ENCODE measurements at places on chromosomes 6 and 20. TPM values are rescaled to one million over a fixed set of nuclear protein-coding genes. Genes with fewer than 3 reads are reported as not detected.

GRCh38 chr20:11791835-11792567 is 125.7 kb upstream of the BTBD3 start:
- H3K36me3 ChIP-seq = no peaks in the 10 kb centered on the region
- H3K4me1 ChIP-seq = no peaks in the 10 kb centered on the region
- no peaks in the 10 kb centered on the region for H3K27me3 ChIP-seq
- no peak for DNase-seq
- no peak overlapping the region for H3K4me3 ChIP-seq

DNA sequence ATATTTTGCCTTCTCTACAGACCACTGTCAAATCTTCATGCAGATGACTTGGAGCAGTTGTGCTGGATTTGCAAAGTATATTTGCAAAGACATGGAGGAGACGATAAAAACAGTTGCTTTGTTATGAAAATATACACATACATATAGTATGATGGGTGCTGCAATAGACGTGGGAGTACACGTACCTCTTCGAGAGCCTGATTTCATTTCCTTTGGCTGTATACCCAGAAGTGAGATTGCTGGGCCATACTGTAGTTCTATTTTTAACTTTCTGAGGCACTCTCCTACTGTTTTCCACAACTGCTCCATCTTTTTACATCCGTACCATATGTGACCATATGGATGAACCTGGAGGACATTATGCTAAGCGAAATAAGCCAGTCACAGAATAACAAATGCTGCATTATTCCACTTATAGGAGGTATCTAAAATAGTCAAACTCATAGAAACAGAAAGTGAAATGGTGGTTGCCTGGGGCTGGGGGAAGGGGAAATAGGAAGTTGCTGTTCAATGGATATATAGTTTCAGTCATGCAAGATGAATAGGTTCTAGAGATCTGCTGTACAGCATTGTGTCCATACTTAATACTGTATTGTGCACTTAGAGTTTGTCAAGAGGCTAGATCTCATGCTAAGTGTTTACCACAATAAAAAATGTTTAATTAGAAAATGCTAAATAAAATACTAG is 223.8 kb downstream of the HAO1 start:
- no peaks in the 10 kb centered on the region for H3K36me3 ChIP-seq
- H3K27me3 ChIP-seq = no peaks in the 10 kb centered on the region
- H3K4me3 ChIP-seq = no peak overlapping the region
- DNase-seq = no peak

DNA sequence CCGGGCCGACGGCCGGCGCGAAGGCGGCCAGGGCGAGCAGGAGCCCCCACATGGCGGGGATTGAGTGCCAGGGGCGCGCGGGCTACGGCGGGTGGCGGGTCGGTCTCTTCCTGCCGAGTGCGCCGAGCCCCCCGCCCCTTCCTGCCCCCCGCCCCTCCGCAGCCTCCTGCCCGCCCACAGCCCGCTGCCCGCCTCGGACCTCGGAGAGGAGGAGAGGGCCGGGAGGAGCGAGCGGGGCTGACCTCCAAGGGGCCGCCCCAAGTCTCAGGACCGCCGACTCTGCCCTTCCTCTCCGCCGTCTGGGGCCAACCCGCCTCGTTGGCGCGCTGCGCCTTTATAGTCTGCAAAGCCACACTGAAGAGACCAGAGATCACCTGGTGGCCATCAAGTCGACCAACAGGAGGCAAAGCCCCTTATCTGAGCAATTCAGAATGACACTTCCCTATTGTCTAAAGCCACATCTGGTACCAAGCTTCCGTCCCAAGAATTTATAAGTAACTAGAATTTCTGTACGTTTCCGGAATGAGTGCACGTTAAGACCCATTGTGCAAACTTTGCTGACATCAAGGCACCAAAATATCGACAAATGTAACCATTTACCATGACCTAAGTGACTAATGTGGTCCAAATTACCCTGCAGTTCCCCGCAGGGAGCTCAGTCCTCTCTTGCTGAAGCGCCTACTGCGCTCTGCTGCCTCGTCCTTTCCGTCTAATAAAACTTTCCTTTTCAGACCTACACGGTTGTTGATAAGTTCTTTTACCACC is at the start of gene CPXM1:
TSS of gene CPXM1 (minus strand) at position 107 of the 765 bp plus-strand sequence. CDS start at position 52, 55 bp downstream.
- H3K27ac ChIP-seq = no peak within 1 kb of the TSS
- no peak within 1 kb of the TSS for H3K4me3 ChIP-seq
- peak; percentile 79 for DNase-seq
- peaks cover 2% of the 10 kb centered on the region for H3K27me3 ChIP-seq

DNA sequence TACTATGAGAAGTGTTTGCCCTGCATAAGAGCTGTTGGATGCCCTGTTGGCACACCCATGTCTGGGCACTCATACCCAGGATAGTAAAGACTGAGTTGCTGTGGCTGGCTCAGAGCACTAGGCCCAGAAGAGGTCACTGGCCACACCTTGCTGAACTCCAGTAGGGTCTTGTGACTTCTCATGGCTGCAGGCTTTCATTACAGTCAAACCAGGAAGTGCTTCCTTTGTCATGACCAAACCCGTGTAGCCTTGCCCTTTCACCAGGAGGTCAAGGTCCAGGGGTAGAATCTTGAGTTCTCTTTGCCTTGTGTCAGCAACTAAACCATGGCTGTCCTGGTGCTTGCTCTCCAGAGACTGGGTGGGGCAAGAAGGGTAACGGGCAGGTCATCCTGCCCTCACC is 49.5 kb downstream of the CD164 start:
- DNase-seq = no peak
- H3K27ac ChIP-seq = peak overlapping the region; percentile 59
- H3K4me3 ChIP-seq = no peak overlapping the region

- no peak overlapping the region for H3K27ac ChIP-seq
- no peaks in the 10 kb centered on the region for H3K4me1 ChIP-seq
- no peaks in the 10 kb centered on the region for H3K36me3 ChIP-seq
Observed at GRCh38 chr6:17013701-17014100, 88.1 kb upstream of the STMND1 start.

- H3K27ac ChIP-seq = no peak overlapping the region
- no peak for DNase-seq
- H3K4me3 ChIP-seq = no peak overlapping the region
Observed at GRCh38 chr20:9590189-9590588, 75.8 kb downstream of the LAMP5 start.

- no peak overlapping the region for H3K4me3 ChIP-seq
- H3K36me3 ChIP-seq = no peaks in the 10 kb centered on the region
- H3K27ac ChIP-seq = no peak overlapping the region
- H3K27me3 ChIP-seq = no peaks in the 10 kb centered on the region
Observed at GRCh38 chr6:67889682-67889995, 745.4 kb upstream of the ADGRB3 start.

DNA sequence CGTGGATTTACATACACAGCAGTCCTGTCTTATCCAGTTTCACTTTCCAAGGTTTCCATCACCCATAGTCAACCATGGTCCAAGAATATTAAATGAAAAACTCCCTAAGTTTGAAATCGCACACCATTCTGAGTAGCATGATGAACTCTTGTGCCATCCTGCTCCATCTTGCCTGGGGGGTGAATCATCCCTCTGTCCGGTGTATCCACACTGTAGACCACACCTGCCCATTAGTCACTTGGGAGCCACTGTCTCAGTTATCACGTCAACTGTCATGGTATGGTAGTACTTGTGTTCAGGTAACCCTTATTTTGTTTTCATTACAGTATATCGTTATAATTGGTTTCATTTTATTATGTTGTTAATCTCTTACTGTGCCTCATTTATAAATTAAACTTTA is 38.5 kb downstream of the PTGIS start:
- no peaks in the 10 kb centered on the region for H3K4me1 ChIP-seq
- peaks cover 2% of the 10 kb centered on the region for H3K36me3 ChIP-seq
- no peak overlapping the region for H3K27ac ChIP-seq
- H3K27me3 ChIP-seq = no peaks in the 10 kb centered on the region

DNA sequence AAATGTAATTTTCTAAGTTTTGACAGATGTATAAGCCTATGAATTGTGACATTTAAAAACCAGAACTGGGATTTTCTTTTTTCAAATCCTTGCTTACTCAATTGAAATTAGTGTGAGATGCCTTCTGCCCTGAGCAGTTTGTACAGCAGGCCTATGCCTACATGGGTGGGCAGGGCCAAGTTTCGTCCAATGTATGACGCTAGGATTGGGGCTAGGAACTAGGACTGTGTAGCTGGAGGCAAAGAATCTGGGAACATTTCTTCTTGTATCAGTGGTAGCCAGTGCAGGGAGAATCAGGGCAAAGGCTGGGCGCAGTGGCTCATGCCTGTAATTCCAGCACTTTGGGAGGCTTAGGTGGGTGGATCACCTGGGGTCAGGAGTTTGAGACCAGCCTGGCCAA is 3.9 kb upstream of the PTPRA start:
- H3K4me3 ChIP-seq = no peak overlapping the region
- H3K36me3 ChIP-seq = no peaks in the 10 kb centered on the region
- no peak for DNase-seq
- H3K27me3 ChIP-seq = peaks cover 7% of the 10 kb centered on the region
- H3K27ac ChIP-seq = no peak overlapping the region

- H3K4me3 ChIP-seq = no peak overlapping the region
- H3K27ac ChIP-seq = no peak overlapping the region
- H3K27me3 ChIP-seq = no peaks in the 10 kb centered on the region
- DNase-seq = no peak
- no peaks in the 10 kb centered on the region for H3K4me1 ChIP-seq
Observed at GRCh38 chr20:60810561-60810960, 441.5 kb upstream of the CDH4 start.

- no peak overlapping the region for H3K27ac ChIP-seq
- H3K27me3 ChIP-seq = no peaks in the 10 kb centered on the region
- H3K36me3 ChIP-seq = no peaks in the 10 kb centered on the region
- H3K4me3 ChIP-seq = no peak overlapping the region
- H3K4me1 ChIP-seq = no peaks in the 10 kb centered on the region
- DNase-seq = no peak
Observed at GRCh38 chr6:108840919-108841318, 7.3 kb upstream of the ARMC2 start.

GRCh38 chr6:47169785-47170616 is 127.9 kb upstream of the ADGRF1 start:
- no peak overlapping the region for H3K27ac ChIP-seq
- no peaks in the 10 kb centered on the region for H3K4me1 ChIP-seq
- no peaks in the 10 kb centered on the region for H3K27me3 ChIP-seq
- DNase-seq = no peak
- no peak overlapping the region for H3K4me3 ChIP-seq
- H3K36me3 ChIP-seq = no peaks in the 10 kb centered on the region

DNA sequence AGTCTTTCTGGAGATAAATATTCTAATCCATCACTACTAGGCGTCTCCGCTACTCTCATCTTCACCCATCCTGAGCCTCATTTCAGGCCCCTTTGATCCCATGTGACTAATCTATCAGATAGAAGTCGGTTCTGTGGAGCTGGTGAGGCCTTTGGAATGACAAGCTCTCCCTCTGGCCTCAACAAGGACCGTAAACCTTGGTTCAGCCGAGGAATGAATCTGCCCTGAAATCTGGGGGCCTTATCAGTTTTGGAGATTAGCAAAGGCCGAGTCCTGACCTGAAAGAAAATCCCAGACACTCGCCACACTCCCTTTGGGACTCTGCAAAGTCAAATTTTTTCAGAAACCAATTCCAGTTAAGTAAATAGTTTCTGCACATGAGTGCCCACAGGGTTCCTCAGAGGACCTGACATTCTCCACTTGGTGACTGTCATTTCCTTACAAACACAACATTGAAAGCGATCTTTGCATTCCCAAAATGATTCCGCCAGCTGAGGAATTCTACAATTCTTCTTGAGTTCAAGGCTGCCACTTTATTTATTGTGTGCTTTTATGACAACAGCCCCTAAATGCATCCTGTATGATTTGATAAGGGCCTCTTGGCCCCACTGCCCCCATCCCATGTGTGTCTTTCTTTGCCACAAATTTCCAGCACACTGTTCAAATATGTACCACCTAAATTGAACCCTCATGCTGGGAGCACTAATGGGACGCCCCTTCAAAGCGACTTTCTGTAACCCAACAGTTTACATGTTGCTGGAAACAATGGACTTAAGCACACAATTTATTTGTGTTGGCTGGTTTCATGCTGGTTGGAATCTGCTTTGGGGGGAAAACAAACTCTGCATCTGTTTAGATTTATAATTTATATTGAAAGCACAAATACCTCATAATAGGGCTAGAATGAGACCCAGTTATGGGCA is 10.0 kb upstream of the RIPOR3 start:
- no peak for DNase-seq
- no peaks in the 10 kb centered on the region for H3K36me3 ChIP-seq
- no peaks in the 10 kb centered on the region for H3K27me3 ChIP-seq

DNA sequence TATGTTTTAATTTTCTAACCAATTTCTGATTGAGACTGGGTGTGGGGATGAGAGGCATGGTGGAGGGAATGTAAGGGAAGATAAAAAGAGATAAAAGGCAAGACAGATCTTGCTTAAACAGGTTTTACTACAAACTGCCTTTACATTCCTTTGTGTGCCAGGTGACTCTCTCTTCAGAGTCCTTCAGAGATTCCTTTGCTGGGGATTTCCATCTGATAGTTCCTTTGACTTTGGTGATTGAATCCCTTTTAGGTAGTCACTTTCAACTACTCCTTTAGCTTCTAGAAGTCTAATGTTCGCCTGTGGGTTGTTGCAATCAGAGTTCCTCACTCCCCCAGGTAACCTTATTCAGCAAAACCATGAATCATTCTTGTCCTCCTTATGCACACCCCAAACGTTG is 283.3 kb upstream of the MANEA start:
- no peaks in the 10 kb centered on the region for H3K27me3 ChIP-seq
- no peak overlapping the region for H3K4me3 ChIP-seq
- no peak overlapping the region for H3K27ac ChIP-seq
- H3K36me3 ChIP-seq = no peaks in the 10 kb centered on the region

DNA sequence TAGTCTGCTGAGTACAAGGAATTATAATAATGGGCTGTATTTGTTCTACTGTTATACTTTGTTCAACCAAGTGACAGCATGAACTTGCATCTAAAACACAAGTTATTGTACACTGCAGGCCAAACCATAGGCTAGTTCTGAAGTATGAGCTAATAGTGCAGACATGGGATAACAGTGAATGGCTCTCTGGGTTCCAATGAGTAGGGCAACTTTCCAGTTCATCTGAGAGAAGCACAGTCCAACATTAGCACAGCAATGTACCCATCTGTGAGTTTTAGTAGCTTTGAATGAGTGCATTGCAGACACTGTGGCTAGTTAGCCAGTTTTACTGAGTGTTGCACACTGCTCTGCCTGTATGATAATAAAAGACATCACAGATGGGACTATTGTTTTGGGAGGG is 56.5 kb upstream of the FUT9 start:
- no peak overlapping the region for H3K4me3 ChIP-seq
- H3K27me3 ChIP-seq = no peaks in the 10 kb centered on the region
- no peaks in the 10 kb centered on the region for H3K36me3 ChIP-seq
- H3K27ac ChIP-seq = no peak overlapping the region
- H3K4me1 ChIP-seq = no peaks in the 10 kb centered on the region
- no peak for DNase-seq

- H3K27me3 ChIP-seq = no peaks in the 10 kb centered on the region
- H3K4me3 ChIP-seq = no peak overlapping the region
- H3K36me3 ChIP-seq = no peaks in the 10 kb centered on the region
- no peak overlapping the region for H3K27ac ChIP-seq
- no peak for DNase-seq
- H3K4me1 ChIP-seq = no peaks in the 10 kb centered on the region
Observed at GRCh38 chr6:71982389-71982788, 96.0 kb downstream of the RIMS1 start.

POU5F1 gene
- 19.9 TPM for total RNA-seq

ATP9A gene
- 40.2 TPM for total RNA-seq

NEURL2 gene
- total RNA-seq = 27.5 TPM

OR2B6 gene
- not detected for total RNA-seq

RIPOR3 gene
- 14.6 TPM for total RNA-seq

ZNF337 gene
- 17.1 TPM for total RNA-seq

PTPRT gene
- 0.60 TPM for total RNA-seq

DAAM2 gene
- 19.8 TPM for total RNA-seq

TRAPPC3L gene
- total RNA-seq = not detected

NOL7 gene
- 65.1 TPM for total RNA-seq

CD2AP gene
- 87.6 TPM for total RNA-seq

Measured in kidney (tissue), 22 donors.